Naive thymus-derived CD8-positive, alpha-beta T cell (primary cell): ENCODE measurements at places on chromosomes 5 and 9.

DNA sequence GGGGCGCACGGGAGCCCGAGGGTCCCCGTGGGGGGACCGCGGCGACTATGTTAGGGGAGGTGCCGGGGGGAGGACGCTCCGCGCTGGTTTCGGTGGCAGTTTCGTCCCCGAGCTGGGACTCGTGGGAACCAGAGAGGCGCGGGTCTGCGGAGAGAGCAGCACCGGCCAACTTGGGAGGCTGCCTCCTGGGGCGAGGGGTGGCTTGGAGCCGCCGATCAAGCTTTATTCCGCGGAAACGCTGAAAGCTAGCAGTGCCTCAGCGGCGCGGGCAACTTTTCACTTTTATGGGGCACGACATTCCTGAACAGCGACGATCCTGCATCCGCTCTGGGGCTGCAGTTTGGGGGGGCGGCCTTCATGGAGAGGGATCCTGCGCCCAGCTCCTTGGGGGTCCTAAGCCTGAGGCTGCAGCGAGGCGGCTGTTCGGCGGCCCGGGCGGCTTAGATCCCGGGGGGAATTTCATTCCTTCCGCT is 369 bp downstream of the OCLN start:
- DNase-seq, result no peak
- peaks cover 20% of the 10 kb centered on the region for H3K4me1 ChIP-seq
- H3K27ac ChIP-seq, result no peak overlapping the region
- H3K27me3 ChIP-seq, result peaks cover 57% of the 10 kb centered on the region

DNA sequence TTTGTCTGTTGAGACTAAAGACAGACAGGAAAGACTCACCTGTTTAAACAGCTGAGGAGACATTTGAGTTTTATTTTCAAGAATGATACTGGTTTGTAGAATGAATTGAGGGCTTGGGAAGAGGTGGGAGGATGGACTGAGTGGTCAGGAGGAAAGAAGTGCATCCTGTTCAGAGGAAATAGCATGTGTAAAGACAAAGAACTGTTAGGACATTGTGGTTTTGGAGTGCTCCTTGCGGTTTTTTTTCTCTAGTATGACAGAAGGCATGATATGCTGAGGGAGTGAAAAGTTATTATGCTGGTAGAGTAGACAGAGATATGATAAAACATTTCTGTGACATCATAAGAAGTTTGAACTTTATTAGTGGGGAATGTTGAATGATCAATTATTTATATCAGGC is 270.7 kb upstream of the ELAVL2 start:
- H3K4me3 ChIP-seq, result no peak overlapping the region
- no peak overlapping the region for H3K27ac ChIP-seq

GRCh38 chr5:1706428-1706827 is 93.2 kb downstream of the MRPL36 start:
- no peak overlapping the region for H3K27ac ChIP-seq
- peaks cover 5% of the 10 kb centered on the region for H3K36me3 ChIP-seq
- H3K4me1 ChIP-seq, result peaks cover 13% of the 10 kb centered on the region
- peaks cover 84% of the 10 kb centered on the region for H3K27me3 ChIP-seq
- no peak for DNase-seq

- peaks cover 28% of the 10 kb centered on the region for H3K4me1 ChIP-seq
- H3K27ac ChIP-seq, result peak overlapping the region; percentile 30
- no peaks in the 10 kb centered on the region for H3K36me3 ChIP-seq
- H3K27me3 ChIP-seq, result peaks cover 71% of the 10 kb centered on the region
- peak; percentile 24 for DNase-seq
Observed at GRCh38 chr5:141877356-141878185, 639 bp downstream of the PCDH1 start.

- no peak for DNase-seq
- no peak overlapping the region for H3K4me3 ChIP-seq
- no peaks in the 10 kb centered on the region for H3K4me1 ChIP-seq
- no peaks in the 10 kb centered on the region for H3K27me3 ChIP-seq
- no peak overlapping the region for H3K27ac ChIP-seq
- peaks cover 10% of the 10 kb centered on the region for H3K36me3 ChIP-seq
Observed at GRCh38 chr9:69153707-69154521, 20.2 kb upstream of the TJP2 start.

DNA sequence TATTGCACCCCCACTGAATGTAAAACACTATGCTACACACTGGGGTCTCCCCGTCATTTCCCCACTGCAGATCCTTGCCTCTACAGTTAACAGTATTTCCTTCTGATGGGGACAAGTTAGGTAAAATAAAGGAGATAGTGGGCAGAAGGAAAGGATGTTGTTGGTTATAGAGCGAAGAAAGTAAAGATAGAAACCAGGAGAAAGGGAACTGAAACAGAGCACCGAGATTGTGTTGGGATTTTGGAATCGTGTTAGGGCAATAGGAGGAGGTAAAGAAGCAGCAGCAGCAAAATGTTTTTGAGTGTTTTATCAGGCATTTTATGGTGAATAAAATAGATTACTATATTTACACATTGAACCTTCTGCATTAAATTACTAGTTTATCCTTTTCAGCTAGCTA is 60.0 kb downstream of the PAM start:
- DNase-seq, result no peak
- H3K27ac ChIP-seq, result no peak overlapping the region

- no peak for DNase-seq
- H3K27me3 ChIP-seq, result peaks cover 3% of the 10 kb centered on the region
- no peak overlapping the region for H3K27ac ChIP-seq
- peaks cover 23% of the 10 kb centered on the region for H3K36me3 ChIP-seq
- H3K4me3 ChIP-seq, result no peak overlapping the region
- H3K4me1 ChIP-seq, result no peaks in the 10 kb centered on the region
Observed at GRCh38 chr5:11027660-11028059, 266.6 kb upstream of the DAP start.

DNA sequence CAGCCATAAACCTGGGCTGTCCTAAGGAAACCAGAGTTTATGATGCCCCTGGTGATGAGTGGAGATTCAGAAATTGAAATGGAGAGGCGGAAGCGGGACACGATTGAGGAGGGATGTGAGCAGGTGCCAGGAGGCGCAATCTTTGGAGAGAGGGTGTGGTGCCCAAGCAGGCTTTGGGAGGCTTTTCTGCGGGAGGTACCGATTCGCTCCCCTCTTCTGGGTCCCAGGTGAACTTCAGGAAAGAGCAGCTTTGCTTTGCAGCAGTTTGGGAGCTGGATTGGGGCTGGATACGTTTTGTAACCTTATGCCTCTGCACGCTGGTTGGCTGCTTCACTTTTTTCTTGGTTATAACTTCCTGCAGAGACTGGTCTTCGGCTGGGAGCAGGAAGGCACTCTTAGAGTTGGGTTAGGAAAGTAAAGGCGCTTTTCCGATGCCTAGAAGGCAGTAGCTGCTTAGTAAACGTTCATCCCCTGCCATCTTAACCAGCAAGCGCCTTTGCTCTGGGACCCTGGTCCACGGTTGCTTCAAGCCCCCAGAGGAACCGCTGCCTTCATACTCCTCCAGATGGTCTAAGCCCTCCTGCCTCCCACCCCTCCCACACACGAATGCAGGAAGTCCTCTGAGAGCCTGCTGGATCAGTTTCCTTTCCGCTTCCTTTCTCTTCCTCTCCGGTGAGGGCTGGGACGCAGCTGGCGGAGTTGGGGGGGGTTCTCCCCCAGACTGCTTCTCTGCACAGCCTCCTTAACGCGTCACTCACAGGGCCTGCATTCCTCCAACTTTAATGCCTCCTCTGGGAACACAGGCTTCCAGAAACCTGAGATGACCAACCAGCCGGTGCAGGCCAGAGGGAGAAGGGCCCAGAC is 15.2 kb upstream of the NEK6 start:
- H3K27me3 ChIP-seq, result peaks cover 1% of the 10 kb centered on the region
- peaks cover 2% of the 10 kb centered on the region for H3K4me1 ChIP-seq
- H3K36me3 ChIP-seq, result no peaks in the 10 kb centered on the region
- no peak overlapping the region for H3K4me3 ChIP-seq
- no peak overlapping the region for H3K27ac ChIP-seq

DNA sequence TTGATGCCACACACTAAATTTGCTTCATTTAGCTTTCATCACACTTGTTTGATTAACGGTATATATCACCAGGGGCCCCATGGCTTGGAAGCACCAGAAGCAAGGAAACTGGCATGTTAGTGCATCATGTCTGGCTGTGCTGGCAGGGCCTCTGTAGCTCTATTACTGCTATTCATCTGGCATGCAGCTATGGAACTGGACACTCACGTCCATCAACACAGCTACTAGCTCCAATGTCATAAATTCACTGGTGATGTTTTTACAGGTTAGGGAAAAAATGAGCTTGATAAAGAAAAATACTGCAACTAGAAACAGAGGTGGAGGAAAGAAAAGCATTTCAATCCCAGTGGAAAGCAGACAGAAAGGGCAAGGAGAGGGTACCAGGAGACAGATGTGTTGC is 343.2 kb downstream of the DEPDC1B start:
- no peaks in the 10 kb centered on the region for H3K36me3 ChIP-seq
- H3K4me1 ChIP-seq, result no peaks in the 10 kb centered on the region
- no peak for DNase-seq
- H3K4me3 ChIP-seq, result no peak overlapping the region
- no peak overlapping the region for H3K27ac ChIP-seq
- no peaks in the 10 kb centered on the region for H3K27me3 ChIP-seq

- H3K27ac ChIP-seq, result no peak overlapping the region
- H3K4me3 ChIP-seq, result no peak overlapping the region
- no peaks in the 10 kb centered on the region for H3K4me1 ChIP-seq
- H3K27me3 ChIP-seq, result peaks cover 33% of the 10 kb centered on the region
- no peaks in the 10 kb centered on the region for H3K36me3 ChIP-seq
Observed at GRCh38 chr5:123482258-123482657, 29.7 kb upstream of the CSNK1G3 start.

DNA sequence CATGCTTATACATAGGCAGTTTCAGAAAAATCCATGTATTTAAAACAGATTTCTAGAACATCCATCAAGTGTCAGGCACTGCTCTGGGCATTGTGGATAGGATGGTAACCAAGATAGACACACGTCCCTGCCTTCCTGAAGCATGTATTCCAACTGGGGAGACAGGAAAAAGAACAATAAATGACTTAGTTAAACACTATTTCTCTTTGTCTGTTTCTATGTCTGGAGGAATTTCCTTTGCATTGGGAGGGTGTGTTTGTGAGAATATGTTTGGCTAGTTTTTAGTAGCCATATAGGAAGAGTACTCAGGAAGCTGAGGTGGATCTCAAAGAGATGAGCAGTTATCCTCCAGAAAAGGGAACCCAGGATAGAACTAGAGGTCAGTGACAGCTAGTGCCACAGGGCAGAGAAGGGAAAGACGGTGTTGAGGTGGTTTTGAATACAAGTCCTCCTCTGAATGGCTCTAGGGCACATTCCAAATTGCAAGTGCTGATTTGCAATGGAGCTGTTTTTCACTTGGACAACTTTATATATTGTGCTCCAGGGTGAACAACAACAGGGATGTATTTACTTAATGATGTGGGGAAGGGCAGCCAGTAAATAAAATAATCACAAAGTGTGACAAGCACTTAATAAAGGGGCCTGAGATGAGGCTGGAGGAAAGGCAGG is 144.7 kb upstream of the SHB start:
- H3K4me1 ChIP-seq, result peaks cover 2% of the 10 kb centered on the region
- H3K4me3 ChIP-seq, result no peak overlapping the region
- peaks cover 10% of the 10 kb centered on the region for H3K27me3 ChIP-seq
- no peak for DNase-seq

GRCh38 chr9:80976403-80976802 is 712.9 kb downstream of the TLE1 start:
- DNase-seq, result no peak
- no peak overlapping the region for H3K27ac ChIP-seq
- H3K27me3 ChIP-seq, result no peaks in the 10 kb centered on the region
- H3K36me3 ChIP-seq, result no peaks in the 10 kb centered on the region
